GM12878 (cell line): ENCODE measurements at places on chromosomes 7 and 10. TPM values are rescaled to one million over a fixed set of nuclear protein-coding genes. Genes with fewer than 3 reads are reported as not detected.

OR2A7 gene
- 1.5 and 2.3 TPM in 2 replicates for total RNA-seq

CUBN gene
- total RNA-seq, result 0.03 TPM in 1 of 2 replicates, not detected in the other

TMEM248 gene
- total RNA-seq, result 70.0 and 74.3 TPM in 2 replicates

HOXA10 gene
- total RNA-seq, result not detected in 2 replicates

HTR7 gene
- total RNA-seq, result not detected in 2 replicates

TBX20 gene
- total RNA-seq, result not detected in 2 replicates

ZP3 gene
- total RNA-seq, result 2.2 and 3.0 TPM in 2 replicates

LRRTM3 gene
- not detected in 2 replicates for total RNA-seq

ABCB1 gene
- 2.5 and 2.6 TPM in 2 replicates for total RNA-seq

AKR1C8 gene
- total RNA-seq, result not detected in 2 replicates
